ENCODE measurements at places on chromosomes 6 and 20.

- DNase-seq = no peak
Observed at GRCh38 chr6:1363729-1364572, 25.4 kb upstream of the FOXF2 start.

- DNase-seq = no peak
Observed at GRCh38 chr20:36827541-36828279, 48.2 kb upstream of the TLDC2 start.

- DNase-seq = no peak
Observed at GRCh38 chr6:491233-491632, 99.7 kb downstream of the IRF4 start.

DNA sequence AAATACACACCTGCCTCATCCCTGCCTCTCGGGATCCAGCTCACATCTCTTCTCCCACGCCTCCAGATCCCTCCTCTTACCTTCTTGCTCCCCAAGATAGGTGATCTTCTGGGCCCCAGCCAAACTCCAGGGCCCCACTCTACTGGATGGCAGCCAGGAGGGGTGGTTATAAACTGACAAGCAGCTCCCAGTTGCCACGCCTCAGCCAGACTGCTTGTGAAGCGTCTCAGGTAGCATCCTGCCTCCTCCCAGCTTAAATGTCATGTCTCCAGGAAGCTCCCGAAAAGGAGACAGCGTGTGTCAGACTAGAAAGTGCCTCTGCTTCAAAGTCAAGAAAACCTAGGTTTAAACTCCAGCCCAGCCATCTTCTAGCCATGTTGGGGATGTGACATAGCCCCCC lies 114.1 kb downstream of the LRFN2 start:
- DNase-seq = no peak

- peak; percentile 8 for DNase-seq
Observed at GRCh38 chr6:29589423-29590048, 4.6 kb downstream of the OR2H2 start.

- DNase-seq = no peak
Observed at GRCh38 chr6:98920904-98921431, 26.8 kb downstream of the FBXL4 start.

- DNase-seq = no peak
Observed at GRCh38 chr6:118292558-118292957, 255.5 kb upstream of the PLN start.

GRCh38 chr20:2416541-2417212 lies 36.0 kb downstream of the TGM6 start:
- DNase-seq = no peak

DNA sequence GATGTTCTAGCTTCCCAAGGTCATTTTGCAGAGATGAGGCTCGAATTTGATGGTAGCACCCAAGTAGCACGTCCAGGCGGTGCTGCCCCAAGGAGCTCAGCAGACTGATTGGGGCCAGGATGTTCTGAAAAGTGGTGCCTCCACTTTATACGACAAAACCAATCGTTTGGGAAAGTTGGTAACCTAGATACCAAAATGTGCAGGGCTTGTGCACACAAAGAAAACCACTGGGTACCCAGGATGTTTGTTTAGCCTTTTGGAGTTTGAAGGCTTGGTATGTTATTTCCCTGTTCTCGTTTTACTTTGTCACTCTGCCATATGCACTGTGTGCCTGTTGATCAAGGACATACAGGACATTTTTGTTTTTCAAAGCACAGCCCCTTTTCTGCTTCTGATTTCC lies 40.7 kb upstream of the PBOV1 start:
- no peak for DNase-seq

- no peak for DNase-seq
Observed at GRCh38 chr20:45539382-45539781, at the start of gene WFDC6. Gene WFDC6 (minus strand): TSS chr20:45539482. CDS start chr20:45539407, 75 bp downstream.
